ENCODE measurements at places on chromosomes 3 and 15. TPM values are rescaled to one million over a fixed set of nuclear protein-coding genes. Genes with fewer than 3 reads are reported as not detected.

DNA sequence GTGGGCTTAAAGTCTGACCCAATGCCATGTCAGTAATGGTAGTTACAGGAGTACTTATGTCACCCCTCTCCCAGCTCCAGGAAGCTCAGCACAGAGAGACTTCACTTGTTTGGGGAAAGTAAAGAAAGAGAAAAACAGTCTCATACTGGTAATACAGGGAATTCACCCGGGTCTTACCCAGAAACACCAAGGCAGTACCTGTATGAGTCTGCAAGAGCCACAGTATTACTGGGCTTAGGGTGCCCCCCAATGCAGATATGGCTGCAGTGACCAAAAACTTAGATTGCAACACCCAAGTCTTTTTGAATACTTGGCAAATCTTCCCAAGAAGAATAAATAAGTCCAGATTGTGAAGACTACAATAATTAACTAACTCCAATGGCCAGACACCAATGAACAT is 622.1 kb downstream of the IGSF11 start:
- no peak for DNase-seq

- DNase-seq, result no peak
Measured at GRCh38 chr3:173583496-173583895, 186.0 kb downstream of the NLGN1 start.

DNA sequence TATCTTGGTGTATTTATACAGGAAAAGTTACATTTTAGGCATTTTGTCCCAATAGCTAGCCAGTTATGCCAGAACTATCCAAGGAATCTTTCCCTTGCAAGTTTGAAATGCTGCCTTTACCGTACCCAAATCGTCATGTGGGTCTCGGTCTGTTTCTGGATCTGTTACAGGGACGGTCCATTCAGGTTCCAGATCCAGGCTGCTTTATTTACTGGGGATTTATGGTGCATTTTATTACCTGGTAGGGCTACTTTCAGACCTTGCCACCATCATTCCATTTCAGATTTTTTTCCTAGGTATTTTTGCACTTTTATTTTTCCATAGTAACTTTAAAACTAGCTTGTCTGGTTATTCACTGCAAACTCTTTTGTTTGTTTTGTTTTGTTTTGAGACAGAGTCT is 186.5 kb downstream of the NSMCE3 start:
- no peak for DNase-seq

GRCh38 chr15:96974761-96975160 is 644.3 kb downstream of the NR2F2 start:
- DNase-seq, result no peak

The COL6A5 gene
- 3.3 TPM for total RNA-seq

Data from stomach (tissue), 19 donors.